ENCODE measurements at places on chromosomes 16 and 17.
A peak's percentile ranks its signal among the peaks of the same experiment; 100 is the strongest.

GRCh38 chr17:38918129-38918913 is 7.1 kb upstream of the LASP1NB start:
- DNase-seq: no peak

DNA sequence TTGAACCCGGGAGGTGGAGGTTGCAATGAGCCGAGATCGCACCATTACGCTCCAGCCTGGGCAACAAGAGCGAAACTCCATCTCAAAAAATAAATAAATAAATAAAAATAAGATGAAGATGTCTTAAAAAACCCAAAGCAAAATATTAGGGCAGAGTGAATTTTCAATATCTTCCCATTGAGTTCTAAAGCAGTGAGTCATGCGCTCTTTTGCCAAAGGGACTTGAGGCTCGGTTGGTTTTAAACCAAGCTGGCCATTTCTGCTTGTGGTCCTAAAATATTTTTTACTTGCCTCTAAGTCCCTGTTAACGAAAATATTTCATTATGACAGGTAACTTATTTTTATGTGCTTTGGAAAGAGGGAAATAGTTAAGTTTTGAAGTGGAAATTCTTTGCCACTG is 4.7 kb downstream of the PAFAH1B1 start:
- no peak for DNase-seq

DNA sequence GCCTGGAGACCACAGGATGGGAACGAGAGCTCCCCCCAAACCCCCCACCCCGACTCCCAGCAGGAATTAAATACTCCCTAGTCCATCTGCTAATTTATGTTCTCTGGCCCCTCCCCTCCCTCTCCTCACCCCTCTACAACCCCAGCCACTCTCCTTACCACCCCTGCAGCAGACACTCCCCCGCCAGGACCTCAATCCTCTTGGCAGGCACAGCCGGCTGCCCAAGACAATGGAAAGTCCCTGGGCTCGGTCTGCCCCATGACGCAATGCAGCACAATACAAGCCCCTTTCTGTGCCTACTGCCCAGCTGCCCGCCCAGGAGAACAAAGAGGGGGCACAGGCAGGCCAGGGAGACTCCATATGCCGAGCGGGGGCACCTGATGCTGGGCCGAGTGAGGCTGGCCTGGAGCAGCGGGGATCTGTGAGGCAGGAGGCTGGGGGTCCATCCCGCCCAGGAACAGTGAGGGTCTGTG is 30.3 kb upstream of the CDC42EP4 start:
- no peak for DNase-seq

DNA sequence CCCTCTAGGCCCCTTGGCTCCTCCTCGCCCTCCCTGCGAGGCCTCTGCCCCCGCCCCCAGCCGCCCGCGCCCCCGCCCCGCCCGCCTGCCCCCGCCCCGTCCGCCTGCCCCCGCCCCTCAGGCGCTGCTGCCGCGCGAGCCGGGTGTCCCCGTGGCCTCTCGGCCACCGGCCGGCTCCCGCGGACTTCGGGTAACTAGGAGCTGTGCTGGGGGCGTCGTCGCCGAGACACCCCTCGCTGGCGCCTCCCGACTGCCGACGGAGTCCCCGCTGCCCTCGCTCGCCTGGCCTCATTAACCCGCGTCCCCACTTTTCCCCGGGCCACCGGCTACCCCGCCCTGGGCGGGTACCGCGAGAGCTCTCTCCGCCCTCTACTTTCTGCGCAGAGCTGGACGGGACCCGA is at the start of gene TLCD1:
TSS of gene TLCD1 (minus strand) at position 8 of the 401 bp plus-strand sequence. CDS start 136 bp downstream, outside the sequence.
- DNase-seq: peak; percentile 72

GRCh38 chr16:62363501-62363900 is 327.3 kb upstream of the CDH8 start:
- DNase-seq: no peak

DNA sequence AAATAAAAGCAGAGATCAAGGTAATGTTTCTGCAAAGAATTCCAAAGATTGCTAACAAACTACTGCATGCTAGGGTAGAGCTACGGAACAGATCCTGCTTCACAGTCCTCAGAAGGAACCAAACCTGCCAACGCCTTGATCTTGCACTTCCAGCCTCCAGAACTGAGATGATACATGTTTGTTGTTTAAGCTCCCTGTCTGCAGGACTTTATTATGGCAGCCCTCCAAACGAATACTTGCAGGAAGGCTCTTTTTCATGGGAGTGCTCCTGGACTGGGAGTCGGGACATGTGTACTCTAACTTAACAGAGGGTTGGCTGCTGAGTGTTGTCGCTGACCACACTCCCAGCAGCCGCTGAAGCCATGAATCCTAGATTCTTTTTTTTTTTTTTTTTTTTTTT is 808.8 kb upstream of the EEF2KMT start:
- no peak for DNase-seq

Data from D721Med (cell line).